Kasumi-1 (cell line): ENCODE measurements at places on chromosomes 5 and 9.

- DNase-seq = no peak
These were observed 215.2 kb upstream of the PTGER4 start for GRCh38 chr5:40464511-40464910.

DNA sequence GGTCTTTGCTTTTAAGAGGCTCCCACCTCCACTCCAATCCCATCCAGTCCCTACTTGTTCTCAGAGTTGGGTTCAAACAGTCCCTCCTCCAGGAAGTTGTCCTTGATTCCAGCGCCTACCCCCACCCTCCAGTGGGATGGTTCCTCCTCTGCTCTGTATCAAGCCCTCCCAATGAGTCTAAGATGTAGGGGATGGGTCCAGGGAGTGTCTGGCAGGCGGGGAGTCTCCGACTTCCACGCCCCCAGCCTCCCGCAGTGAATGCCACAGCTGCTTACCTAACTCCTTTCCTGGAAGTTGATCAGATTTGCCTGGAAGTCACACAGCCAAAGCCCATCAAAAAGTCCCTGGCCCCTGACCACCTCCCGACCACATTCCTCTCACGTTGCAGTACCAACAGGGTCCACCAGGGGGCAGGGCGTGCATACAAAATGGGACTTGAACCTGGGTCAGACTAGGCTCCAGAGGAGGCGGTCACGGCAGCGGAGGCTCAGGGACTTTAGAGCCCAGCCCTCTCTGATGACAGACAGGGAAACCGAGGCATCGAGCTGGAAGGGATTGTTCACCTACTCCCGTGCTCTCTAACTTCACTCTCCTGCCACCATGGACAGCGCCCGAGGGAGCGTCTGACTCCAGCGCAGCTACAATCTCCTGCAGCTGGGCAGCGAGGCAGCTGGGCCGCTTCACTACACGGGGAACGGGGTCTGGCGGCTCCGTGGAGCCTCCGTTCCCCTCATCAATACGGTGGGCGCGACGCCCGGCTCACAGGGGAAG lies 25.0 kb upstream of the TDRD7 start:
- DNase-seq = peak; percentile 60

- DNase-seq = no peak
These were observed 84.9 kb upstream of the MPDZ start for GRCh38 chr9:13364271-13365000.

DNA sequence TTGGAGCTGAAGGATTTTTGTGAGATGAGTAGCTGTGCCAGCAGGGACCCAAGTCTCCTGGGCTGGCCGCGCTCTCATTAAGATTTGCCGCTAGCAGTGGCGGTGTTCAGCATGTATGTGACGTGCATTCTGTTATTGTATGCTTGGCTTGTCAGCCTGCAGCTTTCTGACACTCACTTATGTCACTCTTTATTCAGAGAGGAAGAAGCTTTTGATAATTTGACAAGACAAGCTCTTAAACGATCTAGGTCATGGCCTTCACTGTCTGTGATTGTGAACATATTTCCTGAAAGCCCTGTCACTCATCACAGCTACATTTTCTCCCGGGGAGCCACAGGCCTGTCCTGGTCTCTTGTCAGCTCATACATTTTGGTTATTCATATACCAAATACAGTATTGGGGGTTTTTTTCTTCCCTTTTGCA lies 98.2 kb upstream of the GRHPR start:
- no peak for DNase-seq

GRCh38 chr9:100394032-100394695 lies 32.8 kb upstream of the MSANTD3 start:
- no peak for DNase-seq

DNA sequence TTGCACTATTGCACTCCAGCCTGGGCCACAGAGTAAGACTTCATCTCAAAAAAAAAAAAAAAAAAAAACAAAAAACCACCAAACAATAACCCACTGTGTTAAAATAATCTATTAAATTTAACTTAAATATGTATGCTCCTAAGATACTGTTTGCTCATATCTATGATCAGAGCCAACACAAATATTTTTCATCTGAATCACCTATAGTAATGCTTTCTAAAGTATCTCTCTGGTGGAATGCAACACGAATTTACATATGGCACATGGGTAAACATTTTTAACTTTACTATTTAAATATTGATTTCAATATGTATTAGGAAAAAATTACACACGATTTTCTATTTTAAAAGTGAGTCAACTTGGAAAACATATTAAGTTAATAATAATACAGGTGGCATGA lies 196.4 kb downstream of the RFX3 start:
- DNase-seq = no peak

DNA sequence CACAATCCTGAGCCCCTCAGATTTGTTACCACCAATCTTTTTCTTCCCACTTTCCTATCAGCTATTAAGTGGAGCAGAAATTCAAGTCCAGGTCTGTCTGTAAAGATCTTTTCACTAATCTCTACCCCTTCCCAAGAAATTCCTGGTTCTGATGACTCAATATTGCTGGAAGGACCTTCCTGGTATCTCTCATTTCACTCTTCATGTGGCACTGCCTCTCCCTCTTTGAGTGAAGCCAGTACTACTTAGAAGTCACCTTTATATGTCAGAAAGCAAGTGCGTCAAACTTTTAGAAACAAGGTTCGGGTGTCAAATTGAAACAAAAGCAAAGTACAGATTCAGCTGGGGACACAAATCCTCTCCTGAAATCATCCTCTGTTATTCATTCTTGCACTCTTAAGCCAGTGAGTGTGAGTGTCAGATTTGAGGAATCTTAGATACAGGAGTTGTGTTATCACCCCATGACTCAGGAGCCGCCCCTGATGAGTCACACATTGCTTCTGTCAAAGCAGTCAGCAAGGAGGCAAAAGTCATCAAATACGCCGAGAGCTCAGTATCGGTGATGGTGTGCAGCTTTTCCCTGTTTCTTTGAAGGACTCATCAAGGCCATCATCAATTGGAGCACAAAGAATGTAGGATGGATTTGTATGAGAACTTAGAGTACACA lies 313.0 kb downstream of the CETN3 start:
- no peak for DNase-seq

DNA sequence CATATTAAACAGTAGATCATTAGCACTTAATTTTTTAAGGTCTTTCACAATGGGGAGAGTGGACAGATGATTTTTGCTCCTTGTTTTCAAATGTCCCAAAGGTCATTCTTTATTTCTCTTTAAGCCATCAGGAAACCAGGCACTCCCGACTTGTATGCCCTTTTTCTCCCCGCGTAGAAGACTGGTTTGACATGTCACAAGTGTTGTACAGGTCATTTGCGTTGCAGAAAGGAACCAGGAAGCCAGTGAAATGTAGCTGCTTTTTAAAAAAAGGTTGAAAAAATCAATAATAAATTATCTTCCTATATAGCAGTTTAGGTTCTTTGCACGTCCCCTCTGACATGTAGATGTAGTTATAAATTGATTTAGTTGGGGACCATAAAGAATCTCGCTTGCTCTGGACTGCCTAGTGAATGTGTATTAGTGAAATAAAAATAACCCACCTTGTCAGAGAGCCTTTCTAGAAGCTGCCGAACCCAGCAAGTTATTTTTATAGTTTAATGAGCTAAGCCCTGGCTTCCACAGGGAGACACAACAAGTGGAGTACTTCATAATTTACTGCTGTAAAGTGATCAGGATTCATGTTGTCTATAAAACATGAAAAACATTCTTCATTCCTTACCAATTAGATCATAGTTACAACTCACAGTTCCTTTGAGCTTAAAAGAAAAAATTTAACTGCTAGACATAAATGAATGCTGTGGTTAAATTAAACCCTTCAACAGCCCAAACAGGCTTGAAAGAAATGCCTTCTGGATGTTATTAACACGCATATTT lies 404.6 kb downstream of the CSNK1G3 start:
- DNase-seq = no peak

DNA sequence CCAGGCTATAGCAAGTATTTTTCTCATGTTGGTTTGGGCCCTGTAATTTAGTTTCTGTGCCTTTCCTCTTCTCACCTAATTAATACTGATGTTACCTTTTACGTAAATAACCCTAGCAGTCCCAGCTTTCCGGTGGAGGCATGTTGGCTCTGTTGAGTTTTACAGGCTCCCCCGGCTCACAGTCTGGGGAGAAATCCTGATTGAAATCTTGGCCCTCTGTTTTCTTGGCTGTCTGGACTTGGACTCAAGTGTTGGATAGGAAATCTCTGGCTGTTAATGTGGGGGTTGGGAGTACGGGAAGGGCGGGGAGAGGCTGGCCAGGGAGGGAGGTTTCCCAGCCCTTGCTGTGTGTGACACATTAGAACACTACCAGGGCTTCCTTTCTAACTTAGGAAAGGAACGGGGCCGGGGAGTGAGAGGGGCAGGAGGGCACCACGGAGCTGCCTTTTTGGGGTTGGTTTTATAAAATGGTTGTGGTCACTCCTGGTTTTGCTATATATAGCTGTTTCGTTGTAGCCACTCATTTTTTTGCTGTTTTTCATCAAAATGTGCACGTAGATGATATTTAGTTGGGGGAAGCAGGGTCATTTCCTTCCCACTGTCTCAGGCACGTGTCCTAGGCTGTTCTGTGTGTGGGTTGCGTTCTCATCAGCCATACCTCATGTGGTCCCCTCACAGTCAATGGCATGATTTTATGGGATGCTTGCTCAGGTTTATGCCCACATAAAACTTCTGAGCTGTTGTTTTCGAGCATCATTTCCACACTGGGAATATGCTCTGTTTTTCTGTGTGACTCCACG lies 11.0 kb downstream of the TRIO start:
- DNase-seq = peak; percentile 59

DNA sequence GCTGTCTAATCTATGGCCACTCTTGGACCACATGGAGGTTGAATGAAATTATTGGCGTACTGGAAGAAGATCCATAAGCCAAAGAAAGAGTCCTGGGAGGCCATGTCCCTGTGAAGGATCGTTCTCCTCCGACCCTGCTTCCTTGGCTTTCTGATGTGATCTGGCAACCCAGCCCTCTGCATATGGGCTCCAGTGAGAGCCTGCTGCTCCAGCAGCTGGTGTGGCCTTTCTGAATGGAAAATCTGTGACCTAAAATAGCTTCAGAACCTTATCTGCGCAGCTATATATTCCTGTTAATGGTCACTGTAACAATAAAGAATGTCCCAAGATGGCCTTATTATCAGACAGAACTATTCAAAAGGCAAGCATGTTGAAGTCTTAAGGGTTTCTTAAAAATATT lies 40.2 kb upstream of the PHF2 start:
- no peak for DNase-seq

DNA sequence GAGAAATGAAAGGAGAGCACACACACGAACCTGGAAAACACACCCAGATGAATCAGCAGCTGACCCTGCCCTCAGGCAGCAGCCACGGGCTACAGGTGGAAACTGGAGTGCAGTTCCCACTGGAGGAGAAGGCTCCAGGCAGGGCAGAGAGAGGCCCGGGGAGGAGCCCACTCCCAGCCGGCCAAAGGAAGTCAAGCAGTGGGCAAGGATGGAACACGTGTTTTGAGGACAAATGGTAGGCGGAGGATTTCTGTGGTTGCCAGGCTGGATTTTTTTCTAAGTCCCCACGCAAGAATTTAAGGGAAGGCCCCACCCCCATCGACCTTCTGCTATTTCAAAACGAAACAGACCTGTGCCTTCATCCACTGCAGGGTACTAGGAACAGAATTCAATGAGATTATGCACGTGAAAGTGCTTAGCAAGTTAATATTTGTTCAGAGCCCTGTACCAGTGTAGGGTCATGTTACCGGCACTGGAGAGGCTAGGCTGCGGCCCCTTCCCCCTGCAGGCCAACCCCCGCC lies 6.8 kb downstream of the EPB41L4B start:
- no peak for DNase-seq

GRCh38 chr9:70405808-70406433 lies 8.5 kb downstream of the KLF9 start:
- no peak for DNase-seq

DNA sequence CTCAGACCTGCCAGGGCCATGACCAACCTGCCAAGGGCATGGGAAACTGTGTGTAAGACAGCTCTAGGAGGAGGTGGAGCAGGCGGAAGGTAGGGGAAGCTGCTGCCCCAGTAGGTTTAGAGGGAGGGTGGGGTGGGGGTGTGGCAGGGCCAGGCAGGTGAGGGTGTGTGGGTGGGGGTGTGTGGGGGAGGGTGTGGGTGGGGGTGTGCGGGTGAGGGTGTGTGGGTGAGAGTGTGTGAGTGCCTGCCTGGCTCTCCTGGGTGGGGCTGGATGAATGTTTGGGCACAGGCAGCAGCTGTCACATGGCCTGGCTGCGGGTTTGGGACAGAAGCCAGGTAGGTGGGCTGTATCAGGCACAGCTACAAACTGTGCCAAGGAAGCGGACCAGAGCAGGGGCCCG lies 8.8 kb upstream of the N4BP3 start:
- no peak for DNase-seq

DNA sequence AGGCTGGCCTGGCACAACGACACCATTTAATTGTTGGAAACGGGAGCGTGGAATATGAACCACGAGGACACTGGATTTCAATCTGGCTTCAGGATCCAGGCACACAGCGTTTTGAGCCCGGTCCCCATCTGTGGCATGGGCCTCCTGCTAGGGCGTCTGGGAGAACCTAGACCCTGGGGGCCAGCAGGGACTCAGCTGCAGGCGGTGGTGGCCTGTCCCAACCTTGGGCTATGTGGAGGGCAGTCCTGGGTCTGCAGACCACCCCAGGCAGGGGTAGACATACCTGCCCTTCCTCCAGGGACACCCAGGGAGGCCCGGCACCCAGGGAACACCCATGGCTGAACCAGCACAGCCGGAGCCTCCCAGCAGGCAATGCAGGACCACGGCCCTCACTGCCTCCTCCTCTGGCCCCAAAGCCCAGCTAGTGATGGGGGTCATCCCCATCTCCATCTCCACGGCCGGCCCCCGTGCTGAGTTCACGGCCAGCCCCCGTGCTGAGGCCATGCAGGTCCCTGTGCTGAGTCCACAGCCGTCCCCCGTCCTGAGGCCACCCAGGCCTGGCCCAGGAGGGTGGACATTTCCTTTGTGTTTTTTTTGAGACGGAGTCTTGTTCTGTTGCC lies 18.5 kb upstream of the UBAC1 start:
- DNase-seq = no peak

GRCh38 chr5:77852514-77853352 lies 76.6 kb upstream of the TBCA start:
- DNase-seq = peak; percentile 53

- DNase-seq = no peak
These were observed 22.1 kb upstream of the COL5A1 start for GRCh38 chr9:134619448-134619982.

- DNase-seq = no peak
These were observed 5.8 kb downstream of the ITK start for GRCh38 chr5:157186309-157187045.

DNA sequence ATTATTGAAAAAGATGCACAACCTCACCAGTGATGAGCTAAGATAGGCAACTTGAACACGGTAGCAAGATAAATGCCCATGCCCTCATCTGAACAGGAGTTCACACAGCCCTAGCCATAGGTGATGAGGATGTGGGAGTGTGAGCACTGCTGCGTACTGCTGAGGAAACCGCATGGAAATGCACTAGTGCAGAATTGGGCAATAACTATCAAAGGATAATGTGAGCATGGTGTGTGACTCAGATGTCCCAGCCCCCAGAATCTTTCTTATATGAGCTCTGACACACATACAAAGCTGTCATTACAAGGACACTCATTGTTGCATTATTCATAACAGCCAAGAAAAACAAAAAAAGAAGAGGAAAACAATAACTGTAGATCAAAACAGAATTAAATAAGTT lies 521.2 kb downstream of the IRX1 start:
- DNase-seq = no peak
